Stimulated activated CD8-positive, alpha-beta memory T cell treated with anti-CD3 and anti-CD28 coated beads, Interleukin-12 subunit alpha, Interleukin-12 subunit beta, amount 100 ng/mL, for 4 hours (primary cell): ENCODE measurements at places on chromosomes 3 and 15.

DNA sequence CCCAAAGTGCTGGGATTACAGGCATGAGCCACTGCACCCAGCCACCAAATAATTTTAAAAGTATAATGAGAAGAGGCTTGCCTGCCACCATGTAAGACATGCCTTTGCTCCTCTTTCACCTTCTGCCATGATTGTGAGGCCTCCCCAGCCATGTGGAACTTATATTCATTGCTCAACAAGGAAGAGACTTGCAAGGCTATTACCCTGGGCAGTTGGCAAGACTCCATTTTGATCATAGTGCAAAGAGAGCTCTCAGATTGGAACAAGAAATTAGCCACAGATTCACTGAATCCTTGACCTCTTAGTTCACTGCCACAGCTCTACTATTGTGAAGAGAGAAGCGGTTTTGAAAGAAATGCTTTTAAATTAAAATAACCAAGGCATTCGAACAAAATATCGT lies 6.1 kb downstream of the SCAP start:
- no peak for DNase-seq

GRCh38 chr15:91257746-91258414 lies 157.8 kb downstream of the SV2B start:
- no peak for DNase-seq

- no peak for DNase-seq
Measured at GRCh38 chr3:179956416-179956830, 80.3 kb downstream of the PEX5L start.

DNA sequence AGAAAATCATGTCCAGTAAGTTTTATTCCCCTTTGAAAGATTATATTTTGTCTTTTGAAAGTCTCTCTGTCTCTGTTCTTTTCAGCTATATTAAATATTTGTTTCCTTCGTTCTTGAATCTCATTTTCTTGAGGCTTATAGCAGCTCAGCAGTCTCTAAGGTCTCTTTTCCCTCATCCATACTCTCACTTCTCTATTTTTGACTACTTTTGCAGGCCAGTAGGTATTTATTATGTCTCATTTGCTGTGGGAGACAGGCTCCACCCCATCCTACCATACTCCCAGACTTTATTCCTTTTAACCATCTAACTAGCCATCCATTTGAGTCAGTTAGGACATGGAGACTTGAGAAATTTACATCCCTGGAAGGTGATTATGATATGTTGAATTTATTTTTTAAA lies 71.0 kb downstream of the FILIP1L start:
- DNase-seq, result no peak

DNA sequence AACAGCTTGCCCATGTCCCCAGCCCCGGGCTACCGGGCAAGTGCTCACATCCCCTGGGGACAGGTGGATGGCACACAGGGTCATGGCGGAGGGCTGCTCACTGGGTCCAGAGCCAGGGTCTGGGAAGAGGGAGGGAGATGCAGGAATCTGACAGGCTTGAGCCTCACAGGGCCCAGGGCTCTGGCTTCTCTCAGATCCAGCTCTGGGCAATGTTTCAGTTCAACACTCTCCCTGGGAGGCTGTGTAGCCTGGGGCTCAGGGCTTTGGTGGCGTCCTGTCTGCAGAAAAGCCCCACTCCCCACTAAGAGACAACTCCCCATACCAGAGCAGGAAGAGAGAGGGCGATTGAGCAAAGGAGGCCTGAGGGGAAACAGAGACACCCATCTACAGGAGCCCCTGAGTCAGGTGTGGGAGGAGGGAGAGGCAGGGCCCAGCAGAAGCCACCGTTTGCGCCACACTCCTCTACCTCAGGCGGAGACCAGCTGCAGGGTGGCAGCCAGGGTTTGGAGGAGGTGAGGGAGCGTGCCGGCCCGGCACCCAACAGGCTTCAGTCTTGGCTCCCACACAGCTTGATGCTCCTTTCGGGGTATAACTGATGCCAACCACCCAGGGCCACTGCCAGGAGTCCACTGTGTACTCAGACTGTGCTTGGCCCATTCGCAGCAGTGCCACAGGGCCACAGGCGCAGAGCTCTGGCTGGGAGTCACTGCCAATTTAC lies 16.8 kb upstream of the SRP14 start:
- no peak for DNase-seq

- no peak for DNase-seq
Measured at GRCh38 chr3:142366434-142366833, 81.4 kb downstream of the XRN1 start.

GRCh38 chr15:54620916-54621315 lies 575.8 kb downstream of the RSL24D1 start:
- DNase-seq, result no peak

- no peak for DNase-seq
Measured at GRCh38 chr15:69114331-69114928, 46.0 kb upstream of the GLCE start.

DNA sequence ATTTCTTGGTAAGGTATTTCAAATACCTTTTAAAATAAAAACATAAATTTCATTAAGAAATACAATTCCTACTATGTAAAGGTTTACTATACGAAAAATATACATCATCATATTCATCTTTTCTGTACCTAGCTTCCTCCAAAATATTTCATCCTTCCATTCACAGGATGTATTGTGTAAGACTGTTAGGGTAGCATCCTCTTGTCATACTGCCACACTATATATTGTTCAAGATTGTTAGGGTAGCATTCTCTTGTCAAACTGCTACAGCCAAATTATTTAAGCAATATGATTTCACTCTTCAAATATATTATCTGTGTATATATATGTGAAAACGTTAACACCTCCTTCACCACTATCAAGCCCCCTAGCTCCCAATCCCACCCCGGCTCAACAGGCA lies 3.5 kb downstream of the RPL22L1 start:
- DNase-seq, result no peak

DNA sequence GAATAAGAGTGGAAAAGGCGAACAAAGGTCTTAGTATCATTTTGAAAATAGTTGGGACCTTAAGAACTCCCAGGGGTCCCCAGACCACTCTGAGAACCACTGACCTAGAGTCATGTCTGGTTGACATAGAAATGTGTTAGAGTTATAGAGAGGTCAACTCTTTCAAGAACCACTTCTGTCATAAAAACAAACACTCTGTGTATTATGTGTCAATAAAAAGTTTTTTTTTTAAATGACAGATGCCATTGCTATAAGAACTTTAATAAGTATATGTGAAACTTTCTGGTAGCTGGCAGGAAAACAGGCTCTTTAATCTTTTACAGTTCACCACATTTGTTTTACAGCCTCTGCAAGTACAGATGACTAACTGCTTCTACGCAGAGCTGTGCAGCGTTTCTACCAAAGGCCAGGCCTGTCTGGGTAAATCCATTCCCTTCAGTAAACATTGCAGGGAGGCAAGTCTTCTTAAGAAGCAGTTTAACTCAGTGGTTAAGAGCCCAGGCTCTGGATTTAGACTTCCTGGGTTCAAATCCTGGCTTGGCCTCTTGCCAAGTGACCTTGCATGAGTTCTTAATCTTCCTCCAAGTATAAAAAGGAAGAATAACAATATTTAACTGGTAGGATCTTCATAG lies 56.6 kb downstream of the RFTN1 start:
- no peak for DNase-seq

- no peak for DNase-seq
Measured at GRCh38 chr3:134677196-134677986, 26.6 kb upstream of the KY start.

DNA sequence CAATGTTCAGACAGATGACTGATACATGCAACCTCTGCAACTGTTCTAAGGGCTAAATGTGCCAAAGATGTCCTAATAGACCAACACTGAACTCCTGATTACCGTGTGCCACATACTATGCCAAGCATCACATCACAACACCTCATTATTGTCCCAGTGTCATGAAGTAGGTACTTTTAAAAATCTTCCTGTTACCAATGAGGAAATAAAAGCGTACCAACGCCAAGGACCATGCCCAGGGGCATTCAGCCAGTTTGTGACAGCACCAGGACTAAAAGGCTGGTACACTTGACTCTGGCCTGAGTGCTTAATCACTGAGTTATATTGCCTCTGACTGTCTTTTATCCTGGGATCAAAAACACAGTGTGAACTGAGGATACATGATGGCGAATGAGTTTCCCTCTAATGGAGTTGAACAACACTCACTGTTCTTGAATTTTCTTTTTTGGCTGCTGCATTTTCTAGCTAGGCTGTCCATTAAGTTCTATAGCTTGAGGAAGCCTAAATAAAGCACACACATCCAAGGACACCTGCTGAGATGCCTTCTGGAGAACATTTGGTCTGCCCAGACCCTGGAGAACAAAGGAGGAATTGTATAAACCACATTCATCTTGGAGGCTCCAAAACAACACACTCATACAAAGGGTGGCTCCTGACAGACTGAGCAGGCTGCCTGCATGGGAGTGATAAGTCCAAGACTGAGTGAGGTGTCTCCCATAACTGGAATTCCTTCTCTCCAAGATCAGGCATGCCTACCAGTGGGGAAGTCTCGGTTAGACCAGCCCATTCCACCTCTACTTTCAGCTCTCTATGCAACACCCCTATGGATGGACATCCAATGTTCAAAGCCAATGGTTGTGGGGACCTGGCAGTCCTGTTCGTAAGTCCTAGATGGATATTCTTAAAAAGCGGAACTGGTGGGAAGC lies 126.7 kb upstream of the PRICKLE2 start:
- no peak for DNase-seq

GRCh38 chr3:72434296-72434695 lies 413.9 kb downstream of the SHQ1 start:
- DNase-seq, result no peak

GRCh38 chr3:65233561-65233960 lies 545.8 kb upstream of the ADAMTS9 start:
- DNase-seq, result no peak

- no peak for DNase-seq
Measured at GRCh38 chr3:175526609-175527280, 667.6 kb downstream of the NAALADL2 start.

DNA sequence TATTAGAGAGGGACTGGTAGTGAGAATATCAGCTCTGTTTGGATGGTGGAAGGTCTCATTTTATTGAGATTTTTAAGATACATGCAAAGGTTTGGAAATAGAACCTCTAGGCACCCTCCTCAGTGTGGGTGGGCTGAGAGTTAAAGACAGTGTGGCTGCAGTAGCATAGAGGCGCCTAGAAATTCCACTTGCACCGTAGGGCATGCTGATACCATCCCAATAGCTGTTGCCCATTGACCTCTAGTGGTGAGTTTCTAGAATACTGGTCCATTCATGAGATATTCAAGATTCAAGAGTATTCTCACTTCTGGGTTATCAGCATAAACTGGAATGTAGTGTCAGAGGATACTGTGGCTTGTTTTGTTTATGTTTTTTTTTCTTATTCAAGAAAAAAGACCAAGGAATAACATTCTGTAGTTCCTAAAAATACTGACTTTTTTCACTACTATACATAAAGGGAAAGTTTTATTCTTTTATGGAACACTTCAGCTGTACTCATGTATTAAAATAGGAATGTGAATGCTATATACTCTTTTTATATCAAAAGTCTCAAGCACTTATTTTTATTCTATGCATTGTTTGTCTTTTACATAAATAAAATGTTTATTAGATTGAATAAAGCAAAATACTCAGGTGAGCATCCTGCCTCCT lies 87.2 kb downstream of the TGFBR2 start:
- peak; percentile 14 for DNase-seq

GRCh38 chr3:99111235-99111634 lies 209.7 kb upstream of the DCBLD2 start:
- DNase-seq, result no peak

GRCh38 chr15:48143856-48144255 lies 23.1 kb downstream of the SLC24A5 start:
- DNase-seq, result no peak

GRCh38 chr3:77479021-77479420 lies 439.1 kb downstream of the ROBO2 start:
- no peak for DNase-seq

DNA sequence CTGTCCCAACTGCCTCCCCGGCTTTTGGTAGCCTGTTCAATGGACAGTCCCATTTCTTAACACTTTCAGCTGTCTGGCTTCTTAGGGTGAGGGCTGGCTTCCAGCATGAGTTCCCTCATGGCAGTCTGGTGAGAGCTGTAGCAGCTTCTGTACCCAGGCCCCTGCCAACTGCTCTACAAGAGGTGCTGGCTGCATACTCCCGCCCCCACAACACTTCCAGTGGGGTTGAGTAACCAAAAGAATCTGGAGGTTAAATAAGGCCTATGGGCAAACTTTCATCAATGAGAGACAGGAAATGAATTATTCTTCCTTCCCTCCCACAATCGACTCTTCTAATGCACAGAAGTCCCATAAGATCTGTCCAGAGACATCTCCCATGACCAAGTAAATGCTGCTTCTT lies 145.0 kb downstream of the NEK10 start:
- no peak for DNase-seq

DNA sequence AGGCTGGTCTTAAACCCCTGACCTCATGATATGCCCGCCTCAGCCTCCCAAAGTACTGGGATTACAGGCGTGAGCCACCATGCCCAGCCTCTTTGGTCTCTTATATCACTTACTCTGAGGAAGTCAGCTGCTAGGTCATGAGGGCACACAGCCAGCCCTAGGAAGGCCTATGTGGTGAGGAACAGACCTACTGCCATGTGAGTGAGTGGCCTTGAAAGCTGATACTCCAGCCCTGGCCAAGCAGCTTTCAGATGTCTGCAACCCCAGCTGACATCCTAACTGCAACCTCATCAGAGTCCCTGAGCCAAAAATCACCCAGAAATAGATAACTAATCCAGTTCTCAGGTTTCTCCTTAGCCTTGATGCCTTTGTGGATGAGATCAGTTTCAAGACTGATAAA lies 224.3 kb downstream of the EDEM1 start:
- no peak for DNase-seq

GRCh38 chr3:14491396-14492190 lies 48.5 kb downstream of the GRIP2 start:
- no peak for DNase-seq

DNA sequence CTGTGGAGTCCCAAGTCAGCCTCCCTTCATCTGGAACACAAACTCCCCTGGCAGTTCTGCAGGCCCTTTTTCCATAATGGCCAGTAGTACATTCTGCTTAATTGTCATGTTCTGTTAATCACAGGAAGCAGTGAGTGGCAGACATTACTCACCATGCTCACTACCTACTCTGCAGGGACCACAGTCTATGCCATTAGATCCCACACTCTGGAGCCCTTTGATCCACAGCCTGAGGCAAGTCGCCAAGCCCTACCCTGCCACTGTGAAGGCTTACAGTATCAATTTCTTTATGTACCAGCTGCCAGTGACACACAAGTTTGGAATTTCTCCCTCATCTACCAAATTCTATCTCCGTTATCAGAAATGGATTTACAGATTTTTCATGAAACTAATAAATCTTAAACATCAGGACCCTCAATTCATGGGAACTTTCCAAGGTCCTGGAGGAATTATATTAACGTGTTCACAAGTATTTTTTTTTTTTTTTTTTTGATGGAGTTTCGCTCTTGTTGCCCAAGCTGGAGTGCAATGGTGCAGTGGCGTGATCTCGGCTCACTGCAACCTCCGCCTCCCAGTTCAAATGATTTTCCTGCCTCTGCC lies 20.6 kb upstream of the WWTR1 start:
- DNase-seq, result no peak

DNA sequence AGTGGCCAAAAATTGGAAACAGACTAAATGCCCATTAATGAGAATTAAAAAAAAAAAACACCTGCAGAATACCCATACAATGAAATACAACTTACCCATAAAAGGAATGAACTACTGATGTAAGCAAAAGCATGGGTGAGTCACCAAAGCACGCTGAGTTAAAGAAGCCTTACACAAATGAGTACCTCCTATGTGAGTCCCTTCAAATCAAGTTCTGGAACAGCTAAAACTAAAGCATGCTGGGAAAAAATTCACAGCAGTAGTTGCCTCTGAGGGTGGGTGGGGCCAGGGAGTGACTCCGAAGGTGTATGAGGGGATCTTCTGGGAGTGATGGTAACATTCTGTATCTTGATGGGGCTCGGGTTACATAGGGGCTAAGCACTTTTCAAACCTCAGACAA lies 11.4 kb downstream of the MYO5C start:
- DNase-seq, result no peak

- DNase-seq, result no peak
Measured at GRCh38 chr15:82970696-82971095, 15.3 kb upstream of the RAMAC start.
